ENCODE measurements at places on chromosomes 16 and 17. TPM values are rescaled to one million over a fixed set of nuclear protein-coding genes. Genes with fewer than 3 reads are reported as not detected.

DNA sequence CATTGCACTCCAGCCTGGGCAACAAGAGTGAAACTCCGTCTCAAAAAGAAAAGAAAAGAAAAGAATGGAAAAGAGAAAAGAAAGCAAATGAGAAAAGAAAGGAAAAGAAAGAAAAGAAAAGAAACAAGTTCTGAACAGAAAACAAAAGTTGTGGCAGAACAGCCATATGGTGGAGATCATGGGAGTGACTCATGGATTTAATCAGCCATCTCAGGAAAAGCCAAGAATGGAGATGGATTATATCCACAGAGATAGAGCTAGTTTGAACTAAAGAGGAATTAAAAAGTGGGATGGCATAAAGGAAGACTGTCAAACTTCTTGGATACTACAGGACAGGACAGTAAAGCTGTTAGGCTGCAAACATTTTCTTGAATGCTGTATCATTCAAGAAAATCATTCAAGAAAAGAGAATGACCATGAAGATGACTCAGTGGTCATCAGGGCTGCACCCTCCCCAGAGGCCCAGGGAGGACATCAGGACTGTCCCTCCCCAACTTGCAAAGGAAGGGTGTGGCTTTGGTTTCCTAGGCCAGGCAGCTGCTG lies 120.6 kb downstream of the USP22 start:
- no peak for DNase-seq

DNA sequence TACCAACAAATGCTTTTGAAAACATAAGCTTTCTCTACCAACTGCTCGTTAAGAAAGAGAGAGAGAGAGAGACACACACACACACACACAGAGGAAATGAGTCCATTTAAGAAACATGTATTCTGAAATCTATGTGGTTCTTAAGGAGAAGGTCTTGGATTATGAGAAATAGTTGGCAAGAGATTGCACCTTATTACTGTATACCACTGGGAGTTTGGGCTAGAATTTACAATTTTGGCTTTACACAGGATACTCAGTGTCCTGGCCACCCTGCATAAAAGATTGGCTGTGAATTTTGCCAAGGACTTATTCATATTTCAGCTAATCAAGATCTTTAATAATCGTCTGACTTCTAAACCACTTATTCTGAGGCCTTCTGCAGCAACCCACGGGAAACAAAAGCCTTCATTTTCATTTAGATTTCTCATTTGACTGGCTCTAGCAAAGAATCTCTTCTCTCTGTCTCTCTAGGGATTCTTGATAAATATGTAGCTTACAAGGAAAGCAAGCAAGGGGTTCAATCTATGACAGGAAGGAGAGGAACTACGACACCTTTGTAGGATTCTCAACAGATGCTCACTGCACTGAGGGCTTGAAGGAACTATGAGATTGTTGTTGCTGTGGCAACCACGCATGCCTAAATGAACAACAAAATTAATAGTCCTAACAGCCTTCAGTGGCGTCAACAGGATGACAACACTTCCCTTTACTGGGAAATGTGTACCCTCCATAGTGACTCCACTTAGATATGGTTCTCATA lies 75.3 kb upstream of the GNAO1 start:
- DNase-seq: no peak

DNA sequence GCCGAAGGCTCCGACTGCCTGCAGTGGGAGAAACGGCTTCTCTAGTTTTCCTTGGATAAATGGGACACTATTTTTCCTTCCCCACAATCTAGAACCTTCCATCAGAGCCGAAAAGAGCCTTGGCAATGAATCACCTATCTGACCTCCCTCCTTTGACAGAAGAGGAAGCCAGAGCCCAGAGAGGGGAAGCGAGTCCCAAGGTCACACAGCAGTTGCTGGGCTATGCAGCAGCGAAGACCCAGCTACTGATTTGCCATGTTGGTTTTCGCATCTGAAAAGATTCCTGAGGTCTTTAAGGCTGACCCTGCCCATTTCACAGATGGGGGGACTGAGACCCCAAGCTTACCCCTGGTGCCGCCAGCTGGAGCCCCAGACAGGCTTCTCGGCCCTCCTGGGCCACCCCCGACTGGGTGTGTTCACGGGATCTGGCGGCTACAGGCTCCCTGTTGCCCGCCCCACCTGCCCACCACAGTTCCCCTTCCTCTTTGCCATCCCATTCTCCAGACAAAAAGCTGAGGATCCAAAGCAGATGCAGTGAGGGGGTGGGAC lies 45.9 kb downstream of the RAI1 start:
- no peak for DNase-seq

- DNase-seq: no peak
Measured at GRCh38 chr16:46775214-46775613, 27.1 kb upstream of the MYLK3 start.

GRCh38 chr16:84546669-84547545 lies 42.4 kb upstream of the MEAK7 start:
- no peak for DNase-seq

DNA sequence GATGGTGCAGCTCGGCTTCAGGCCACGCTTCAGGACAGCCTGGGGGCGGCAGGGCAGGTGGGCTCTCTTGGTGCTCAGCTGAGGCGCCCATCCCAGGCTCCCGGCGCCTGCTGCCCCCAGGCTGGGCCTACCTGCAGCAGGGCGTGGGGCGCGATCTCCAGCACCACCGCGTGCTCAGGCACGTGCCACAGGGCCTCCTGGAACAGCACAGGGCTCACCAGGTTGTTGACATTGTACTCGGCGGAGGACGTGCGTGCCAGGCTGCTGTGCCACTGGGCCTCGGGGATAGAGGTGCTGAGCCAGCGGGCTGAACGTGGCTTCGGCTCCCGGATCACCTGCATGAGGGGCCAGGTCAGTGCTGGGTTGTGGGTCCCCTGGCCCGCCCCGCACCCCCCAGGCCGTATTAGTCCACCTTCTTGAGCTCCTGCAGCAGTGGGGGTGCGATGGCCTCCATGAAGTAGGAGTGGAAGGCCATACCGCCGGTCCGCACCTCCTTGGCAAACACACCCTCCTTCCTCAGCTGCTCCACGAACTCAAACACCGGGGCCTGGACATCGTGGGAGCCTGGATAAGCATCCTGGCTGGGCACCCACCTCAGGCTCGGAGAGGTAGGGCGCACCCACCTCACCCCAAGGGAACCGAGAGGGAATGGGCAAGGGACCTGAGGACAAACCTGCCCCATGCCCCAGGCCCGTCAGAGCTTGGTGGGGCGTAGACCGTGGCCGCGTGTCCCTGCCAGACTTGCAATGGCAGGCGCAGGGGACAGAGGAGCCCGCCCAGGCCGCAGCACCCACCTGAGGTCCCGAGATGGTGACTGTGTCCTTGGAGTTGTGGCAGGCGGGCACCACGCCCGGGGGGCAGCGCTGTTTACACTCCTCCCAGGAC lies 9.0 kb downstream of the FASN start:
- DNase-seq: peak; percentile 62

GRCh38 chr16:88759245-88759975 lies 25.6 kb downstream of the PIEZO1 start:
- DNase-seq: no peak

GRCh38 chr17:31067691-31068184 lies 27.0 kb upstream of the NF1 start:
- no peak for DNase-seq

DNA sequence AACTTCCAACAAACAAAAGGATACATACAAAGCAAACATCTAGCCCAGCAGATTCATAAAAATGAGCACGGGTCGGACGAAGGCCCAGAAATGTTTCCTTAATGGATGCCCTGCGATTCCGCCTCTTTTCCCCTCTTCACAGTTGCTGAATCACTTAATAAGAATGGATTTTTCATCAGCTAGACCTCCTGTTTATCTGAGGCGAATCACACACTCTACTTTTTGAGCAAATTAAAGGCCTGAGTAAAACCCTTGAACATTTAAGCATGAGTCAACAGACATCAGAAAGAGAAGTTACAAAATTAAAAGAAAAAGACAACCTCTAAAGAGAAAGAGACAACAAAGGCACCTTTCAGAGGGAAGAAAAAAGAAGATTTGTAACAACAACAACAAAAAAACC lies 44.7 kb downstream of the HS3ST3A1 start:
- no peak for DNase-seq

GRCh38 chr17:56111706-56112485 lies 41.4 kb upstream of the ANKFN1 start:
- no peak for DNase-seq

DNA sequence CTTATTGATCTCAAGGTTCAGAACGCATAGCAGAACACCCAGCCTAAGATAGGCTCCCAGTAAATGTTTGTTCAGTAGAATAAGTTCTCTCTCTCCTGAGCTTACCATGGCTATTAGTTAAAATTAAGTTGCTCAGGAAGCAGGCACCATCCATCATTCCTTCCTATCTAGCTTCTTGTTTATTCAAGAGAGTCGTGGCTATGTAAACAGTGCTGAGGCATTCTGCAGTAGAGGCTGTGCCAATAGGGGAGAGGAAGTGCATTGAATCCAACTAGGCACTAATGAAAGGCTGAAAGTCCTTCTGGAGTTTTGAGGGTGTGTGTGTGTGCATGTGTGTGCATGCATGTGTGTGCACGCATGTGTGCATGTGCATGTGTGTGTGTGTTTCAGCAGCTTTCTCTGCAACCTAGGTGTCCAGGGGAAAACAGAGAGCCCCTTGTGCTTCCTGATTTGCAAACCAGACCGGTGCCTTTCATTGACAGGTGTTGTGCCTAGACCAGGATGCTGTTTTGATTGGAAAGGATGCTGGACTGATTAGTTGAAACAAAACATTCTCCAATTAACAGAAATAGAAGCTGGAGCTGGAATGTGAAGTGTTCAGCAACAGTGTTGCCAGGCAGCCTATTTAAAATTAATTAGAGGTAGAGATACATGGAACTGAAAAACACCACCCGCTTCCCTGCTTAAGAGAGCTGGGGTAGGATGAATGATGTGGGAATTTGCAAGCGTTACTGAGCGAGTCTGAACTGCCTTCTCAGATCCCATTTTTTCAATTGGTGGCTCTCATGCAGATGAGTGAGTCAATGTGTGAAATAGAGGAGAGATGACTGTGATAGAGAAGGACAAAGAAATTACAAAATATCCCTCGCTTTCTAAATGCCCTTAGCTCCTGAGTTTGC lies 103.3 kb upstream of the CLEC3A start:
- DNase-seq: no peak

- peak; percentile 88 for DNase-seq
Measured at GRCh38 chr17:9937241-9937761, 32.2 kb upstream of the RCVRN start.

DNA sequence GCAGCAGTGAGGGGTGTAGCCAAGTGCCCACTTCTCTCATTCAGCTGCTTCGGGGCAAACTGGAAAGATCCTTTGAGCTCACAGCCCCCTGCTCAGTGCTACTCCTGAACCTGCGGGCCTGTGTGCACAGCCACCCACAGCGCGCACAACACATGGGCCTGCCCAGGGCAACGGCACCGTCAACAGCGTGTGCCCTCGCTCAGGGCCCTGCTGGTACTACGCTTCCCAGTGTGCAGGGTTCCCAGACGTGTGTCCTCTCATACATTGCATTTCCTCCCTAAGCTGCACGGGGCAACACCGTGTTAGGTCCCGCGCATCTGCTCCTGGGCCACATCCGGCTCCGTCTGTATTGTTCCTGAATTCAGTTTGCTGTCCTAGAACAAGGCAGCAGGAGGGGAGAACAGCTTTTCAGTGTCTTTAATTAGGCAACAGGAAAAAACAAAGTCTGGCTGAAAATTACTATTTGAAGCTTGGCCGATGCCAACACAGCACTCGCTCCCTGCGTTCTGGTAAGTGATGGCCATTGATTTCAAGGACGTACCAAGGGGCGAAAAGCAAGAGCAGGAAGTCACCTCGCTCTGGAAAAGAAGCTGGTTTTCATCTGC lies 15.2 kb downstream of the MRM3 start:
- DNase-seq: no peak

DNA sequence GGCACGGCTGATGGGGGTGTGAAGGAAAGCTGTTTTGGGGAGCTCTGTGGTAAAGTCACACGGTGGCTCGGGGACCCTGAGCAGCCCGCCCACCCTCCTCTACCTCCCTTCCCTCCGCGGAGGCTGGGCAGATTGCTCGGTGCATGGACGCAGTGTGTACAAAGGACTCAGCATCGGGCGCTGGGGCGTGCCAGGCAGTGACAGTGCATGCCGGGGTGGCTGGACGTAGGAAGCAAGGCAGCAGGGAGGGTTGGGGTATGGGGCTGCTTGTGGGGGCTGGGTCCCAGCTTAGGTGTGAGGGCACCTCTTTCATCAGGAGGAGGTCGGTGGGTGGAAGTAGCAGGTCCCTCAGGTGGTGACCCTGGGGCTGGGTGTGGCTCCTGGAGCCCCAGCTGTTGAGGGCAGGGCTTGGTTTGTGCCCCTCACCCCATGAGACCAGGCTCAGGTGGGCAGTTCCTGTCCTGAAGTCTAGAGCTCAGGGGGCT lies 159.9 kb upstream of the GSE1 start:
- DNase-seq: no peak

DNA sequence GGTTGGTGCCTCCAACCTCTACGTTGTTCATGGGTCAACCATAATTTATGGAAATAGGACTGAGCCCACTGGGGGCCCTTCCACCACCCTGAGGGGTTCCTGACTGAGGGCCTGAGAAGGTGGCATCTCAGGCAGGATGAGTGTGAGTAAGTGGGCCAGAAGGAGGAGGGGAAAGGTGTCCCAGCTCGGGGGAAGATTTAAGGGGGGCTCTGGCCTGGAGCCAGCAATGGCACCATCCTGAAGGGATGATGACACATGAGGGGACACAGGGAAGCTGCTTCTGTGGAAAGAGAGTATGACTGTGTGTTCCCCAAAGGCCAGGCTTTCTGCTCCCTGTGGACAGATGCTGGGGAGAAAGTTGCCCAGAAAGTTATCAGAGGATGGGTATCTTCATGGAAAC lies 18.7 kb downstream of the MYL4 start:
- no peak for DNase-seq

GRCh38 chr16:35746963-35747657 lies 2287.7 kb downstream of the TP53TG3F start:
- no peak for DNase-seq

DNA sequence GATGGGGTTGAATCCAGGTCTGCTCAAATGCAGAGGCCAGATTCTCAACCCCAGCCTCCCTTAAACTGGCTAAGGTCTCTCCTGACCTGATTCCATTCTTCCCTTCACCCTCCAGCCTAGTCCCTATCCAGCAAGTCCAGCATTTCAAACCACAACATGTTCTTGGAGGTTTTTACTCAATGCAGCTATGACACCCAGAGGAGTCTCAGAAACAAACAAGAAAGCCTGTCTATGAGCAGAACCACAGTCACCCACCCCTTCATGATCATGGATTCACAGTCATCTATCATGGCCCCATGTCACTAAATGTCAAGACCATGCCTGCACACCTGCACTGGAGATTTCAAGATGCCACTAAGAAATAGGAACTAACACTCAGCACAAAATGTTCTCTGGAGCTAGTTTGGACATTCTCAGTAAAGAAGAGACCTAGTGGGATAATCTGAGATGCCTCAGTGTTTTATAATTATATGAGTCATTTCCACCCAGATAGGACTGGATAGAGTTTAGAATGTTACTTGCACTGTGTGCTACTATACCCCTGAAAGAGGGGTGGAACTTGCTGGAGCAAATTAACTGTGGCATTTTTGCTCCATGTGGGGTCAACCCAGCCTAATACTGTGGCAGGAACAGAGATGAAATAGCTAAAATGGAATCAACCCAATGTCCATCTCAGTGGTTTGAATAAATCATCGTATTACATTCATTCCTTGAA lies 9.5 kb upstream of the METTL22 start:
- DNase-seq: no peak

- no peak for DNase-seq
Measured at GRCh38 chr16:78762222-78762621, 662.8 kb downstream of the WWOX start.

The BCAR1 gene
- 76.7 TPM for total RNA-seq

The RAB37 gene
- 2.6 TPM for total RNA-seq

The CARD14 gene
- not detected for total RNA-seq

The LGALS9 gene
- 18.2 TPM for total RNA-seq

The NACA2 gene
- not detected for total RNA-seq

The CHRNE gene
- total RNA-seq: 0.41 TPM

The YBX2 gene
- 0.81 TPM for total RNA-seq
